RWPE2 (cell line): ENCODE measurements at places on chromosomes 16 and 17.

- no peak for DNase-seq
Measured at GRCh38 chr17:43787728-43788127, 7.5 kb downstream of the CFAP97D1 start.

DNA sequence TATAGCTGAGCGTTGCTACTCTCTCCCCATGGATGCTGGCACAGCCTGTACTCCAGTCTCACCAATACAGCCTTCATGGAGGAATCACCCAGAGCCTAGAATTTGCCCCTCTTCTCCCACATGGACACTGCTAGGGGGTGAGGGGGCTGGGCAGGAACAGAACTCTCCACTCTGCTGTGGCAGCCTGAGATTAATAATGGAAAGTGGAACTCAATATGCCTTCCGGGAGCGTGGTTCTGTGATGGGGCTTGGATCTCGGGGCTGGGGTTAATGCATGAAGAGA lies 1.2 kb downstream of the SLC9A5 start:
- no peak for DNase-seq

DNA sequence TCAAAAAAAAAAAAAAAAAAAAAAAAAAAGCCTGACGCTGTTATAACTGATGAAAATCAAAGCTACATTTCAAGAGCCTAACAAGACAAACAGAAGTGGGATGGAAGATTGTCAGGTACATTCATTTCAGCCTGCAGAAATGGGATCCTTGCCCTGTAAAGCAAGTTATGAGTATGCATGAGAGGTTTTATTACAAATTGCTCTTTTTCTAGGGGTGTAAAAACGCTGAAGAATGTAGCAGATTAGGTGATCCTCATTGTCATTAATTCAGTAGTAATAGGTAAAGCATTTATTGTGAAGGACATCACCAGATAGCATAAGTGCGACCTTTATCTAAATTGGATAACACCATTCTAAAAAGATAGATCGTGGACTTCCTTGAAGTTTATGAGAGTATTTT lies 208.3 kb downstream of the KCNJ2 start:
- no peak for DNase-seq

- no peak for DNase-seq
Measured at GRCh38 chr16:57049678-57050077, 42.7 kb upstream of the CPNE2 start.
